ENCODE measurements at places on chromosomes 6 and 20. TPM values are rescaled to one million over a fixed set of nuclear protein-coding genes. Genes with fewer than 3 reads are reported as not detected.

DNA sequence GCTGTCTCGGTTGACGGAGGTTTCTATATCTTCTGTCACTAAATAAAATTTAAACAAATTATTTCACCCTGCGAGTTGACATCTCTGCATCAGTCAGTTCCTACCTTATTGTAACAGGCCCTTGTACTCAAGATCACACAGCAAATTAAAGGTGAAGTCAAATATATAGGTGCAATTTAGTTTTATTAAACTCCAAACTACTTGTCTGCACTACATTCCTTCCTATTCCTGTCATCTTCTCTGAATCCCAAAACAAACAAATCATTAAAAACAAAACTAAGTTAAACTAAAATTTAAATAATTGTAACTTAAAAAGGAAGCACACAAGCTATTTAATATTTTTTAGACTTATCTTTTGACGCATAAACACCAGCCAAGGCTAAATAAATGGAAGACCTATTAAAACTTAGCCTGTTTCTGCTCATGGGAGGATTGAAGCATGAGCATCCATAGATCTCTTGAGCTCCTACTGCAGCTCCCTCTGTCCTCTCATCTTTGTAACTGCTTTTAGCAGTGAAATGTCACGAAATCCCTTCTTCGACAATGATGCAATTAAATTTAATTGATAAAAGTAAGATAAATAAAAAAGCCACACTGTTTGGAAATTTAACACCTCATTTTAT is 1152.3 kb upstream of the GJE1 start:
- H3K4me3 ChIP-seq, result no peak overlapping the region
- H3K36me3 ChIP-seq, result no peaks in the 10 kb centered on the region

DNA sequence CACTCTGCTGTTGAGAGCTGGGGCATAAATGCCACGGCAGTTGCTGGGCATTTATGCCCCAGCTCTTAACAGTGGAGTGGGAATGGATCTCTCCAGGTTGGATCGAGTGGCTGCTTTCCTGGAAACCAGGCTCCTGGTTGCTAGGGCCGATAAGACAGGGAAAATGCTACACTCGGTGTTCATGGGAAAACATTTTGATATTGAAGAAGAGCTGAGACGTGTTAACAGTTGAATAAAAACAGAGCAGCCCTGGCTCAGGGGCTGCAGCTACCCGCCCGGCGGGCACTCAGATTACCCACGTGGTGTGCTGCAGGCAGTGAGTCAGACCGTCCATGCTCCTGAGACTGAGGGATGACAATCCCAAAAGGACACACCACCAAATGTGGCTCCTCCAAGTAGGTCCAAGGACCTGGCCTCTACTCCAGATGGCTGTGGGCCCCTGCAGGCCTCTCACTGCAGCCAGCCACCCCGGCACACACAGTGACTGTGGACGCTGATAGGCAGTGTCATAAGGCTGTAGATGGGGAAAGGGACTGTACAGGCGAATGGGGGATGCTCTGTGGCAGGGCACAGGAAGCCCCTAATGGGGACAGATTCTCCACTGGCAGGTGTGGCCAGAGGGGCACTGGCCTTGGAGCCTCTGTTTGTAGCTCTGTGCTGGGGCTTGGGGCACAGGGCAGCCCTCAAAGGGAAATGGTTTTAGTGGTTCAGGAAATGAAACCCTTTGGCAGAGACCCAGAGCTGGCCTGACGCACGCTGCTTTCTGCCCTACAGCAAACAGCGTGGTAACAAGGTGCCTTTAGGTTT is 237.8 kb downstream of the LY86 start:
- no peak overlapping the region for H3K4me3 ChIP-seq
- H3K27ac ChIP-seq, result peak overlapping the region; percentile 23
- H3K4me1 ChIP-seq, result peaks cover 26% of the 10 kb centered on the region

Gene BEND6
- not detected for total RNA-seq

DNA sequence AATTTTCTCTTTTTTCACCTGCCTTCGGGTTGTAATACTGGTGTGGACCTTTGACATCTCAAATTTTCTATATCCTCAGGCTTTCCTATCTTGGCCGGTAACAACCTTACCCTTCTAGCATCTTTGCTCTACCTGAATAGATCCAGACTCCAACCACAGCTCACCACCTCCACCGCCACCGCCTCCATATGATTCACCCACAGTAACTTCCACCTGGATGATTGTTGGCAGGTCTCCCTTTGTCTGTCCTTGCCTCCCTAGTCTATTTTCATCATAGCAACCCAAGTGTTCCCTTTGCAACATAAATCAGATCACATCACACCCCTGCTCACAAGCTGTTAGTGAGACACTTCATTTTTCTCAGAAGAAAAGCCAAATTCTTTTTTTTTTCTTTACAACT is 525.8 kb upstream of the POU3F2 start:
- no peak for DNase-seq
- H3K27ac ChIP-seq, result no peak overlapping the region
- H3K4me1 ChIP-seq, result no peaks in the 10 kb centered on the region
- no peak overlapping the region for H3K4me3 ChIP-seq
- no peaks in the 10 kb centered on the region for H3K27me3 ChIP-seq

- no peaks in the 10 kb centered on the region for H3K36me3 ChIP-seq
- H3K4me3 ChIP-seq, result no peak overlapping the region
- peak overlapping the region; percentile 21 for H3K27ac ChIP-seq
- no peak for DNase-seq
Observed at GRCh38 chr6:133886104-133886775, 2.7 kb upstream of the TCF21 start.

Gene APOBEC2
- 7.2 TPM for total RNA-seq

GRCh38 chr6:72271531-72271930 is 350.3 kb upstream of the KCNQ5 start:
- H3K4me1 ChIP-seq, result no peaks in the 10 kb centered on the region
- H3K4me3 ChIP-seq, result no peak overlapping the region
- H3K27ac ChIP-seq, result no peak overlapping the region
- no peaks in the 10 kb centered on the region for H3K27me3 ChIP-seq

GRCh38 chr20:3177746-3178485 is 4.6 kb upstream of the LZTS3 start:
- H3K36me3 ChIP-seq, result no peaks in the 10 kb centered on the region
- peaks cover 22% of the 10 kb centered on the region for H3K4me1 ChIP-seq
- DNase-seq, result peak; percentile 52

Gene DEFB132
- total RNA-seq, result not detected

DNA sequence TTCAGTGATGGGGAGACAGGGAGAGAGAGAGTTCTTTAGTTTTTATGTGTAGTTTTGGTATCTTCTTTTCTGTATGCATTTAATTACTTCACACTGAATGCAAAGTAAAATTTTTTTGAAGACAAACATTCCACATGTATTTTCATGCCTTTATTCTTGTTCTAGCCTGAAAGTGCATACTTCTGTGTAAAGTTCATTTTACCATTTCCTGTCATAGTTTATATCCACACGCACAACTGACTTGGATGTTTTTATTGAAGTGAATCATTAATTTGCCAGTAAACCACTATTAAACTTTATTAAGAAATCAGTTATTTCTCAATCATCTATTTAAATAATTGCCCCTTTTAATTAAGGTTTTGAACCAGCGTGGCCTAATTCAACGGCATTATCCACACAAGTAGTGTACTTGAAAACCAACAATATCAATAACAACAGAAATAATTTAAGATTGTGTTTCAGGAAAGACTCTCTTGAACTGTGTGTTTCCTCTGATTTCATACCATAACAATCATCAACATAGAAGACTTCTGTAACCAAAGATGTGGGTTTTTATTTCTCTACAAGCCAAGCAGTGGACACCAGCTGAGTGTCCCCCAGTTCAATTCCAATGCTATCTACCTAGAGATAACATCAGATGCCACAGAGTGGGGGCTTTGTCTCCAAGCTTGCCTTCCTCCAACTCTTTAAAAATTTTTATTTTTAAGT is 512.7 kb upstream of the JAG1 start:
- no peak for DNase-seq
- H3K36me3 ChIP-seq, result no peaks in the 10 kb centered on the region
- no peak overlapping the region for H3K27ac ChIP-seq

- no peak for DNase-seq
- no peaks in the 10 kb centered on the region for H3K27me3 ChIP-seq
- no peak overlapping the region for H3K27ac ChIP-seq
- no peaks in the 10 kb centered on the region for H3K36me3 ChIP-seq
- H3K4me1 ChIP-seq, result peaks cover 84% of the 10 kb centered on the region
Observed at GRCh38 chr6:118641042-118641441, 10.3 kb downstream of the CEP85L start.

Gene MAP3K5
- total RNA-seq, result 23.2 TPM

Gene DEF6
- 14.9 TPM for total RNA-seq

- DNase-seq, result peak; percentile 4
- H3K4me3 ChIP-seq, result no peak overlapping the region
- H3K4me1 ChIP-seq, result no peaks in the 10 kb centered on the region
- no peaks in the 10 kb centered on the region for H3K27me3 ChIP-seq
- H3K27ac ChIP-seq, result no peak overlapping the region
Observed at GRCh38 chr20:40797425-40797824, 108.4 kb upstream of the MAFB start.

DNA sequence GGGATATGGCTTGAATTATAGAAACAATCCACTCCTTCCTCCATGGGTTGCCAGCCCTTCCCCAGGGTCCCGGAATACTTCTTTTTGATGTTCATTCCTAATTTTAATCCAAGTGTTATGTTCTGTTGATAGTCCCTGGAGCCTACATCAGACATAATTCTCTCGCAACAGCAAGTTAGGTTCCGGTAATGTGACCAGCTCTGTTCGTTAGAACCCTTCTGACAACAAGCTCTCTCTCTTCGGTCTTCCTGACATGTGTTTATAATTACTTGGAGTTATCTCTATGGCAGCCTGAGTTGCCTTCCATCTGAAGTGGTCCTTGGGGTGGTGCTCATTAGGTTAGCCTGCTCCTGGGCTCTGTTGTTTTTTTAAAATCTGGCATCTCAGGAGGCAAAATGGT is 506.9 kb upstream of the JARID2 start:
- H3K36me3 ChIP-seq, result no peaks in the 10 kb centered on the region
- H3K27ac ChIP-seq, result no peak overlapping the region
- H3K4me1 ChIP-seq, result peaks cover 5% of the 10 kb centered on the region
- H3K27me3 ChIP-seq, result no peaks in the 10 kb centered on the region

GRCh38 chr6:131015630-131016263 is 47.3 kb downstream of the EPB41L2 start:
- H3K4me1 ChIP-seq, result peaks cover 6% of the 10 kb centered on the region
- H3K27me3 ChIP-seq, result no peaks in the 10 kb centered on the region
- no peak overlapping the region for H3K4me3 ChIP-seq
- H3K27ac ChIP-seq, result peak overlapping the region; percentile 51

DNA sequence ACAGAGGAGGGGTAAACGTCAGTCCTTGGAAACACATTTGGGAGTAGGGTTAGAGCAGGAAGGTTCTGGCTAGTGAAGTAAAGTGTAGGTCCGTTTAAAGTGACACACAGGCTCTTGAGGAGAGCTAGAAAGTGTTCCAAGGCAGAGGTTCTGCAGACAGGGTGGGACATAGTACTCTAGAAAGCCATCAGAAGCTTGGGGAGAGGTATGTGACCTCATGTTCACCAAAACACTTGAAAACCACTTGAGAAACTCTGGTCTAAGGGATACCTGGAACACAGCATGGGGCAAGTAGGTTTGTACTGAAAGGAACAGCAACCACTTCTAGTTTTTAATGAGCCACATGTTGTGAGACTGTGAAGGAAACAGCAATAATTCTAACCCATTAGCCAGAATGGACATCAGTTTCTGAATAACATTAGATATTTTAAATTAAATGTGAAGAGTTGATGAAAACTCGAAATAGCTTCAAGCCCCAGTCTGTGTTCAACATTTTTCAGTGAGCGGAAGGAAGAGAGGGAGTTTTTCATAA is 49.0 kb downstream of the SOBP start:
- H3K4me3 ChIP-seq, result no peak overlapping the region
- H3K36me3 ChIP-seq, result no peaks in the 10 kb centered on the region
- peaks cover 27% of the 10 kb centered on the region for H3K4me1 ChIP-seq
- H3K27ac ChIP-seq, result no peak overlapping the region
- no peak for DNase-seq

DNA sequence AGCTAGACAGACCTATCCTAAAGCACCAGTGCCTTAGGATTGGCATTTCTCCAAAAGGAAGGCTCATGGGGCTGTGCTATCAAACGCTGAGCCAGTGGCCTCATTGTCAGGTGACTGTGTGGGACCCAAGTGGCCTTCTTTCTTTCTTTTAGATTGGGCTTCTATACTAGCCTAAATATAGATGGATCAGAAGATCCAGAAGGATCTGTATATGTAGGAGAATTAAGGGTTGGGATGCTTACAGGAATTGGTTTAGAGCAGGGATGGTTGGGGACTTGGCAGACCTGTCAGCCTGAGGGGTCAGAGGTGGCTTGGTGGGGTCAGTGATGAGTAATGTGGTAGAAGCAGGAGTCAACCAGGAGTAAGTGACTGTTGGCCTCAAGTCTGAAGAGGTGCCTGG is 14.8 kb downstream of the ABT1 start:
- no peak for DNase-seq
- H3K4me1 ChIP-seq, result peaks cover 16% of the 10 kb centered on the region
- no peaks in the 10 kb centered on the region for H3K36me3 ChIP-seq
- no peak overlapping the region for H3K27ac ChIP-seq

DNA sequence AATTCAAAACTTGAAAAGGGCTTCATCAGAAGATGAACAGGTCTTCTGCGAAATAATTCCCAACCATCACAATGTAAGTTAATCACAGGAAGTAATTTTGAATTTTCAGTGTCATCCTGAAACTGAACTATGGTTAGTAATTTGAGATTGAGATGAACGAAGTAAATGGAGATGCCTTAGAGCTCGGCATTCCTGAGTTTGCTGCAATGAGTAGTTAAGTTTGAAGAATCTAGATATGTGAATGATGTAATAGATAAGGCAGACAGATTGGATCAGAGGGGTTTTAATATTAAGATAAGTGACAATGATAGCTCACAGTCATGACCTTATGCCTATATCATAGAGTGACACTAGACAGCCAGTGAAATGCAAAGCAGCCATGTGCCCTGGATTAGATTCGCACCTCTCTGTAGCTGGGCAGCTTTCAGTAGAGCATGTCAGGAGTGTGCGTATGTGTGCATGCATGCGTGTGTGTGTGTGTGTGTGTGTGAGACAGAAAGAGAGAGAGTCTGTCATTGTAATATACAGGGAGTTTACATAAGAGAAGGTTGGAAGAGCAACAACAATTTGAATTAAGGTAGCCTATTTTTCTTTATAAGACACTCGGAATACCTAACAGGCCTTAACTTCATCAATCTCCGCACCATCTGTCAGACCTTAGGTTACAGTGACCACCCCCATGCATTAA is 233.0 kb downstream of the GMPR start:
- no peak overlapping the region for H3K4me3 ChIP-seq
- no peak for DNase-seq
- no peaks in the 10 kb centered on the region for H3K27me3 ChIP-seq
- H3K4me1 ChIP-seq, result peaks cover 14% of the 10 kb centered on the region
- H3K27ac ChIP-seq, result no peak overlapping the region

- H3K27ac ChIP-seq, result no peak overlapping the region
- DNase-seq, result no peak
- H3K4me1 ChIP-seq, result peaks cover 9% of the 10 kb centered on the region
- no peaks in the 10 kb centered on the region for H3K36me3 ChIP-seq
Observed at GRCh38 chr6:166346965-166347364, 4.6 kb upstream of the SFT2D1 start.

DNA sequence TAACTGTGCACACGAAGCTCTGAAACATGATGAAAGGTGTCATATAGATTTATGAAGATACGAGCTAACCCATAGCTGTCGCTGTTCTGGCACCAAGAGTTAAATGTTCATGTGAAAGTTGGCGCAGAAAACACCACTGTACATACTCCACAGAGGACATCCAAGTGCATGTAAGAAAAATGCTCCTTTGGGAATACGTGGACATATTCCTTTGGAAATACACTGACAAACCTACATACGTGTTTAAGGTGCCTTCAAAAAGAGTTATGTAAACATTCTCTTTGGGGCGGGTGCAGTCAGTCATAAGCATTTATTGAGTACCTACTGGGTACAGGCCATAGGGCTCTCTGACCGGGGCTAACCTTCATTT is 723 bp upstream of the ARID1B start:
- H3K4me3 ChIP-seq, result peak overlapping the region; percentile 84
- H3K36me3 ChIP-seq, result no peaks in the 10 kb centered on the region
- H3K4me1 ChIP-seq, result peaks cover 42% of the 10 kb centered on the region
- no peaks in the 10 kb centered on the region for H3K27me3 ChIP-seq

Gene PRDM13
- not detected for total RNA-seq

Gene CEP162
- total RNA-seq, result 33.9 TPM

Measured in stomach (tissue), 19 donors.